ENCODE measurements at places on chromosomes 2 and 18.
A peak's percentile ranks its signal among the peaks of the same experiment; 100 is the strongest.

DNA sequence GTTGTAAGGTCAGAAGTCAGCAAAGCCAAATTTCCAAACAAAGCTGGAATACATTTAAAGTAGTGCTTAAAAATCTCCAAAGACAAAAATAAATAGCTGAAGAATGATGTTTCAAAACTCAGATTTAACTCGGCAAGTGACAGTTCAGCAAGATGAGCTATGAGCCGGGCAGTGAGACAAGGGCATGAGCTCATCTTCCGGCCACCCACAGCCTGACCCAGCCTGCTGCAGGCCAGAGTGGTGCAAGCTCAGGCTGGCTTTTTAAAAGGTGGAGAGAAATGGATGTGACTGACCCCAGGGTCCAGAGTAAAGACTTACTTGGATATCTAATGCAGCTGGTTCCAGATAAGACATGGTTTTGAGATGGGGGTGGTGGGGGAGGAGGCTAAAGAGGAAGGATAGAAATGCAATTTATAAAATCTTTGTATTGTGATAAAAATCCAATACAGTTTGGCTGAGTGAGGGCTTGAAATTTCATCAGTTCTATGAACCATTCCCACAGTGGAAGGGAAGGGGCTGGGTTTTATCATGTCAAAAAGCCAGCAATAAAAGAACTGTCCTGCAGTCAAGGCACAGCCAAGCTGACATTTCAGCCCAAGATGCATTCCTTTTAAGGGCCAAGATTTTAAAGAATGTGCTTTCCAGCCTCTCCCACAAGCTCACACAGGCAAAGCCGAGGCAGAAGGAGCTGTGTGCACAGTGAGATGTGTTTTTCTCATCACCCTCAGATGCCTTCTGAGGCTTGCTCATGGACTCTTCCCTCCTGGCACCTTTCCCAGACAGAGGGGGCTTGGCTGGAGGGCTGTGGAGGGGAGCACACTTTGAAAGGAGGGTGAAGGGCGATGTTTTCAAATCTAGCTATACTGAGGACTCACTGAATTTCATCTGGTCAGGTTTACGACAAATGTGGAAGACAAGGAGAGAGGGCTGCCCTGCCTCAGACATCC lies 97.9 kb upstream of the KLHL29 start:
- no peak for DNase-seq

GRCh38 chr2:166239548-166239947 lies 111.7 kb upstream of the SCN1A start:
- DNase-seq, result no peak

DNA sequence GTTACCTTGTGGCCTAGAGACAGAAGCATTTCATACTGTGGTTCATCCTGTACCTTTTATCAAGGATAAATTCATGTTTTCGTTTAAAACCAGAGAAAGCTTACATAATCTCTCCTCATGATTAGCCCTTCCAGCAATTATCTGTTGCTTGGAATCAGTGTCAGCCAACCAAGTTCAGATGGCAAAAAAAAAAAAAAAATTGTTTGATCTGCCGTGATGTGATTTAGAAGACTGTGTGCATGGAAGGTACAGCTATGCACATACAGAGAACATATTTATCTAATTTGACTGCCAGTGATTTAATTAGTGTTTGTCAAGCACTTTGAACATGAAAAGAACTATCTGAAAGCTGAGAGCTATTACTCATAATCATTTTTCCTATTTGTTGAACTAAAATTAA lies 180.9 kb downstream of the ZEB2 start:
- no peak for DNase-seq

DNA sequence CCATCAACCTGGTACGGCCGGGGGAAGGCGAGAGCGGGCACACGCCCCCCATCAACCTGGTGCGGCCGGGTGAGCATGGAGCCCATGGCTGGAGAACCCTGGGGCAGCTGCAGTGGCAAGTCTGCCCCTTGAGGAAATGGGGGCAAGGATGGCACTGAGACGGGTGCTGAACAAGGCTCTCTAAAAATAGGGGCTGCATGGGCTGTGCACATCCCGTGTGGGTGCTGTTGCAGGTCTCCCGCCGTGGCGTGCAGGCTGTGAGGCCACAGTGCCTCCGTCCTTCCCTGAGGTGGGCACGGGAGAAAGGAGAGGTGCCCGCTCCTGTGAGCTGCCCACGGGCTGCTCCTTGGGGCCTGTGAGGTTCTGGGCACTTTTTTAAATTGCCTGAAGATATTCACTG lies 99.2 kb downstream of the NFATC1 start:
- DNase-seq, result no peak

DNA sequence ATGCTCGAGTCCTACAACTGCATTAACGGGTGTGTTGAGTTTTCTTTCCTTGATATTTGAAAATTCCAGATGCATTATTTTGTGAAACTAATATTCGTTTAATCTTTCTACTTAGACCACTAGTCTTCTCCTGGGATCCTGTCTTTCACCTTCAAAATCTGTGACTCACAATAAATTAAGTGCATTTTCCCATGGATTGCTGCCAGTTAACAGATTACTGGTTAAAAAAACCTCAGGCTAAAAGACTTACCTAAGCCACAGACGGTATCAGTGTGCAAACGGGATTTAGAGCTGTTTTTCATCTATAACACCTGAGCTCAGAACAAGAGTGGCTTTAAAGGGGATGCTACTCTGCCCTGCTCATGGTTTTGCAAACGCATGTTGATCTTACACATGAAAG lies 10.2 kb downstream of the FECH start:
- no peak for DNase-seq

DNA sequence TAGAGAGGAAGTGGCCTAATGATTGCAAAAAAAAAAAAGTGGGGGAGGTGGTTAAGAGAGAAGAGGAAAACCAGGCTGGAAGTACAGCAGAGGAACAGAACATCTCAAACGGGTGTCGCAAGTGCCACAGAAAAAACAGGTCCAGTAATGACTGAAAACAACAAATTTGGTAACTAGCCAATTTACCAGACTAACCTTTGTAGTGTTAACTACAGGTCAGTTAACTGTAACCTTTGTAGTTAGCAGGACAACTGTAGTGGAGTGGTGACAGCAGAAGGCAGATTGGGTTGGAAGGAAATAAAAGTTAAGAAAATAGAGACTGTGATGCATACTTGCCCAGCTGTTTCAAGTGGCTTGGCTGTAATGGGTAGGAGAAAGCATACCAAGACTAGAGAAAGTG lies 91.4 kb upstream of the CHST9 start:
- DNase-seq, result no peak

DNA sequence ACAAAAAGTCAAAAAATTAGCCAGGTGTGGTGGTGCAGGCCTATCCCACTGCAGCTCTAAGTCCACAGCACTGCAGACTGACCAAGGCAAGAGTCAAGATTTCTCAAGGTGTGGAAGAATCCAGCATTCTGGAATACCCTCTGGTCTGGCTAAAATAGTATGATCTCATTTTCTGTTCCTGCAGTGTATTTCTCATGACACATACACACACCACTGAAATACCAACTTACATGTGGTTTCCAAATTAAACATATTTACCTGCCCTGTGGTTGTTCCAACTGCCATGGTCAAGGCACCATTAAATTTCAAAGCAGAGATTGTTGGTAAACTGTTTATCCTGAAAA lies 30.9 kb downstream of the NOL10 start:
- no peak for DNase-seq

GRCh38 chr18:61025596-61025995 lies 307.6 kb upstream of the CDH20 start:
- no peak for DNase-seq

- DNase-seq, result no peak
Measured at GRCh38 chr2:75288760-75289159, 89.4 kb upstream of the TACR1 start.

- DNase-seq, result no peak
Measured at GRCh38 chr2:62441421-62441820, 64.6 kb downstream of the TMEM17 start.

GRCh38 chr2:240956171-240956934 lies 42.1 kb upstream of the SNED1 start:
- DNase-seq, result no peak

DNA sequence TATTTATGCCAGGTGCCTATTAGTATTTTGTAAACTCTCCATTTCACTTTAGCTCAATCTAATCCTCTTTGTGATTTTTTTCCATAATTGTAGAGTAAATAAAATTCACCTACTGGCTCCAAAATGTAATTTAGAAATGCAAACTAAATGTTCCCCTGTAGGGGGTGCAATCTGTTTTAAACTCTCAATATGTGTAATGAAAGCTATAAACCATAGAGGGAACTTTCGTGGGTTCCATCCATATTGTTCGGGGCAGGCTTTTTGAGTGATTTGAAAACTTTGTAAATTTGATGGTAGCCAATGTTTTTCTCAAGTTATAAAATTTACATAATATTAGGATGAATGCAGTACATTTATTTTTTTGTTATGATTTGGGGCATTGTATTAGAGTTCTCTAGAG lies 49.4 kb downstream of the TSPYL6 start:
- no peak for DNase-seq

DNA sequence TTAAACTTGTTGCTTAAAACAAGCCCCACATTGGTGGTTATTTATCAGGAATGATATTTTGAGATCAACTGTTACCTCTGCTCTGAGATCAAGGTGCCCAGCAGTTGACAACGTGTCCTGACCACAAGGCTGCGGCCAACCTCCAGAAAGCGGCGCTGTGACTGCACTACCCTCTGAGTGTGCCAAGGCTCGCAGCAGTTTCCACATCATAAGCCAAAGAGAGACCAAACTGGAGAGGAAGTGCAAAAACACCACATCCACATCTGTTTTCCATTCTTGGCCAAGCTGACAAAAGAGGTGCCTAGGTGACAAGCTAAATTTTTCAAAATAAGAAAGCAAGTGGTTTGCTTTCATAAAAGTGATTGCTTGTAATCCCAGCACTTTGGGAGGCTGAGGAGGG lies 410.8 kb upstream of the POU3F3 start:
- DNase-seq, result no peak

GRCh38 chr2:45834372-45834771 lies 182.9 kb downstream of the PRKCE start:
- DNase-seq, result no peak

DNA sequence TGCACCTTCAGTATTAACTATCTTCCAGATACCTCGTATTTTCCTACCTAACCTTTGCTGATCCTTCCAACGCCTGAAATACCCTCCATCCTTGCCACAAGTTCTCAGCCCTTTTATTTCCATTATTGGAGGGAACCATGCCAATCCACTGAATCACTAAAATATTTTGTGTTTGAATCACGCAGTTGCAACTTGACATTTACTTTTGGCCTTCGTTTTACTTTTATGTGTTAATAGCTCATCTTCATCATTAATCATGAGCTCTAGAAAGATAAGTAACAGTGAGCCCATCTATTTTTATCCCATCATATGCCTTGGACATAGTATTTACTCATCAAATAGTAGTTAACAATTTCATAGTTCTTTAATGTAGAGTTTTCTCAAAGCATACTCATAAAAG lies 463.2 kb downstream of the THSD7B start:
- DNase-seq, result no peak

GRCh38 chr18:9575558-9575957 lies 38.8 kb downstream of the PPP4R1 start:
- peak; percentile 15 for DNase-seq

- DNase-seq, result no peak
Measured at GRCh38 chr2:235623111-235623510, 129.3 kb downstream of the AGAP1 start.

DNA sequence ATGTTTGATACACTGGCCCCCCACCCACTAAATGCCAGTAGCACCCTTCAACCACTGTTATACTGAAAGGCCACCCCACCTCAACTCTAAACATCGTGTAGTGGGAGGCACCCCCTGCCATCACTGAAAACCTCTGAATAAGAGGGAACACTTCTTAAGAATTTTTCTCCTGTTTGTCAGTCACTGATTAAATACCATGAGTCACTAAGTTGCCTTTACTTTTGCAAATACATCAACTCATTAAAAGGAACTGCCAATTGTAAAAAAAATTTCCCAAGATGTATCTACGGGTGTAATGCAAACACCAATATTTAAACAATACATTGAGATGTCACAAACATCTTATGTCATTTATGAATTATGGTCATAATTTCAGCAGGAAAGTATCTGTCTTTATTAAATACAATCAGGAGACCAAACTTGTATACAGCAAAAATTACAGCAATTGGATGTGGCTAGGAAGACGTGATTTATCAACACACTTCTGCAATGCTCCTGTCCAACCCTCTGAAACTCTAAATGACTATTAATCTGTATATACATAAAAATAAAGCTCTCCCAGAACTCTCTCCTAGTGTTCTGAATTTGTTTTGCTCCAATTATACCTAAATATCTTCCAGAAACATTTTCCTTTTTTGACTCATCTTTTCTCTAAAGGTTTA lies 144.1 kb upstream of the STK17B start:
- DNase-seq, result no peak

- no peak for DNase-seq
Measured at GRCh38 chr2:99960790-99961189, 181.6 kb downstream of the AFF3 start.

GRCh38 chr18:58038063-58038462 lies 6.0 kb upstream of the NEDD4L start:
- DNase-seq, result no peak

- DNase-seq, result no peak
Measured at GRCh38 chr2:96259497-96259921, 6.3 kb downstream of the TMEM127 start.

DNA sequence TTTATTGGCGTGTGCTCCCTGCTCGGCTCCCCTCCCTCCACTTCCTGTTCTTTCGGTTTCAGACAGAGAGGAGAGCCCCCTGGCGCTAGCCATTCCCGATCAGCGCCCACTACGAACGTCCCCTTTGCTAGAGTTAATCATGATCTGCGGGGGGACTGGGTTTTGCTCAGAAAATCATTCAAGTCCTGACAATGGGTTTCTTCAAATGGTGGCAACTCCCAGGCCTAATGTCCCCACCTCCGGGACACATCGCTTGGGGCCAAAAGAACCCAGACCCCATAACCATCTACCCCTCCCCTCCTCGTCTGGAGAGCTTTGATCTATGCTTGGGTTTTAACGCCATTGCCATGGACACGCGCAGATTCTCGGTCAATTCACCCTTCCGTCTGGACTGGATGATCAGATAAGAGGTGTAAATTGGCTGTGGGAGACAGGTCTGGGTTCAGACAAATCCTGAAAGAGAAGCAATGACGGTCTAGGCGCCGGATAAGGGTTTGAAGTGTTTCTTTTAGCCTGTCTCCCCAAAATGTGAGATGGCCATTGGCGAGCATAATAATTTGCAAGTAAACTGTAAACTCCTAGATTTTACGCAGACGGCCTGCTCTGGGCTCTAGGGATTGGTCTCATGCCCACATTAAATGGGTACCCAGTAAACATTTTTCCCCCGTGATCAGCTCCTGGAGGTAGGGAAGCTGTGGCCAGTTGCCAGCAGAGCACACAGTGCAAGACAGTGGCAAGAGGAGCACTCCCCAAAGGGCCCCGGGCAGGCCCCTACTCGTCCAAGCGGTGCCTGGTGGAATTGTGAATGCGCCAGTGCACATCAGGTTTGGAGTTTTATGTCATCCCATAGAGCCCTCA lies 4.7 kb downstream of the NRP2 start:
- DNase-seq, result no peak

- DNase-seq, result no peak
Measured at GRCh38 chr18:41974796-41975201, 19.8 kb downstream of the PIK3C3 start.

GRCh38 chr2:42068571-42069178 lies 20.9 kb downstream of the PKDCC start:
- DNase-seq, result no peak
